ENCODE measurements at places on chromosomes 4 and X.

GRCh38 chrX:42079968-42080367, 156.6 kb upstream of the CASK start:
- no peak for DNase-seq

- DNase-seq, result no peak
Measured at GRCh38 chrX:12058087-12058486, 80.2 kb upstream of the FRMPD4 start.

GRCh38 chr4:109943745-109944144, 31.1 kb downstream of the EGF start:
- DNase-seq, result no peak

DNA sequence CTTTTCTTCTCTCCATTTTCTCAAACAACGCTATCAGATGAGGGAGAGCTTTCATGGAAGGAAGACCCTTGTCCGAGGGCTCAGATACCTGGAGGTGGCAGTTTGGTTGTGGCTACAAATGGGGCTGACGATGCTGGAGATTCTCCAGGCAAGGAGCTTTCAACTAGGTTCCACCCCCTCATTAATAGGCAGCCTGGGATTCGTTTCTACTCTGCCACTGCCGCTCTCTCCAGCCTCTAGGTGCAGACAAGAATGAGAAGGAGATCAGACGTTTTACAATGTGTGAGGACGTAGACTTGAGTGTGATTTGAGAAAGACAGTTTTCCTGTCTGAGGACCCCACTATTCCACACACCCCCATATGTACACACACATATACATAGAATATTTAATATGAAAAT, 53.1 kb downstream of the ETNPPL start:
- no peak for DNase-seq

- no peak for DNase-seq
Measured at GRCh38 chr4:150150629-150151062, 72.4 kb downstream of the DCLK2 start.

GRCh38 chr4:88382621-88383020, 4.0 kb downstream of the HERC6 start:
- no peak for DNase-seq

GRCh38 chr4:8038719-8039251, 99.1 kb upstream of the AFAP1 start:
- DNase-seq, result no peak

- DNase-seq, result no peak
Measured at GRCh38 chr4:62676962-62677361, 1476.8 kb downstream of the ADGRL3 start.

DNA sequence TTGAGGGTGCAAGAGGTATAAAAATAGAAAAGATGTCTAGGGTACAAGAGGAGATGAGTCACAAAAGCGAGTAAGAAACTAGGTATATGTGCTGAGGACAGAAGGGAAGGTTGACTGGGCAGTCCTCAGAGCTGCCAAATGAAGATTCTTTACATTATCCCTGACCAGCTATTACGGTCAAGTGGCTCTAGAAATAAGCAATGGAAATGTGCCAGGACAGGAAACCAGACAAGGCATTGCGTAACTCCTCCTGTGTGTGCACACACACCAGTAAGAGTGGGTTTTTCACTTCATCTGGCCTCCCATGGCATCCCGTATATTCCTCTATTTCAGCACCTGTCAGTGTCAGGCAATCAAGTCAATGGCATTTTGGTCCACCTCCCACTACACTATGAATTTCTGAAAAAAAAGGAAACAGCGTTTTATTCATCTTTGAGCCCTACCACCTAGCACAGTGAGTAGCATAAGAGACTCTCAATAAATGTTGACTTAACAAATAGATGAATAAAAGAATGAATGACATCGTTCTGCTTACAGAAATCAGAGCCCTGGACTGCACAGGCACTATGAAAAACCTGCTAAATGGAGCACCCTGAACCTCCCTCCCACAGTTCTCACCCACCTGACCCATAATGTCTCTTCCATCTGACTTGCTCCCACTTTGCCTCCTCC, 62.6 kb upstream of the KLF3 start:
- DNase-seq, result no peak

GRCh38 chrX:54891573-54891972, 29.1 kb upstream of the TRO start:
- DNase-seq, result peak; percentile 0

- DNase-seq, result no peak
Measured at GRCh38 chr4:38160487-38161207, 200.4 kb downstream of the PTTG2 start.

GRCh38 chr4:3464349-3464905, 1.3 kb downstream of the DOK7 start:
- no peak for DNase-seq

DNA sequence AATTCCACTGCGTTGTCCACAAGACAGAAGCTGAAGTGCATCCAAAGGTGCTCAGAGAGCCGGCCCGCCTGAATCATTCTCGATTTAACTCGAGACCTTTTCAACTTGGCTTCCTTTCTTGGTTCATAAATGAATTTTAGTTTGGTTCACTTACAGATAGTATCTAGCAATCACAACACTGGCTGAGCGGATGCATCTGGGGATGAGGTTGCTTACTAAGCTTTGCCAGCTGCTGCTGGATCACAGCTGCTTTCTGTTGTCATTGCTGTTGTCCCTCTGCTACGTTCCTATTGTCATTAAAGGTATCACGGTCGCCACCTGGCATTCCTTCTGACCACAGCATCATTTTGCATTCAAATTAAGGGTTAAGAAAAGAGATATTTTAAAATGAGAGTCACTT, 115.5 kb downstream of the NFKB1 start:
- peak; percentile 14 for DNase-seq

DNA sequence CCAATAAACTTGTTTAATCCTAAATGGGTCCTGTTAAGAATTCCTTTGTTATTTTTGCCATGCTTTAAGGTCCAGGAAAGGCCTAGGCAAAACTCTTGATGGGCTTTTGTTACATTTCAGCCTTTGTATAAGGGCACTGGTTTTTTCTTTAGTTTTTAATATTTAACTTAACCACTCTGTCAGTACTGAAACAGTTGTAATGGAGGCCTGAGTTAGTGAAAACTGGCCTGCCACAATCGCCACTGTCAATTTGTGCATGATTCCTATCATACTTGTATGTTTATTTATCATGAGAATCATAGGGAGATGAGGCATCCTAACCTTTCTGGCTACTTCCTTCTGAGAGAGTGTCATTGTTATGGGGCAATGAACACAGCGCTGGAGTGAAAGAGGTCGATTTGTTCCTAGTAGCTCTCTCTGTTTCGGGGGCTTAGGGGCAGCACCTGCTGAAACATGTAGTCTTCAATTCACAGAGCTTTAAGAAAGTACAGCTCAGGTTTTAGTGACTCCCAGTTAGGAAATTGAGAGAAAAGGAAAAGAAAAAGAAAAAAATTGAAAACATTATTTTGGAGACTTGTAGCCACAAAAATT, 393.8 kb upstream of the FSTL5 start:
- no peak for DNase-seq

- no peak for DNase-seq
Measured at GRCh38 chrX:18220786-18221185, at the start of gene BEND2. BEND2 (minus strand) TSS chrX:18220886; CDS start chrX:18220750, 136 bp downstream.

DNA sequence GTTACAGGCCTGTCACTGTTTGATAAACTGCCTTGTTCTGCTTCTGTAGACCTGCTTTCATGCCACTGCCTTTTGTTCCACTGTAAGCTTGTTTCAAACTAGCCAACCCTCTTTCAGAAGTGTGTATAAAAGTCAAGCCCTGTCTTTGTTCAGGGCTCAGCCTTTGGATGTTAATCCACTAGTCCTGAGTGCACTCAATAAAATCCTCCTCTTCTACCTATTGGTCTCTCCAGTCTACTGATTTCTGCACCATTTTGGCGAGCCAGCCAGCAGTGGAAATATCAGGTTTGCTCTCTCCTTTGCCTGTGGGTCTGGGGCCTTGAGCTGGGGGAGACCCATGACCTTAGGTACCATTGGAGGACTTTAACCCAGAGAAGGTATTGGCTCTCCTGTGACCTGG, 901.6 kb upstream of the NDST4 start:
- DNase-seq, result no peak

DNA sequence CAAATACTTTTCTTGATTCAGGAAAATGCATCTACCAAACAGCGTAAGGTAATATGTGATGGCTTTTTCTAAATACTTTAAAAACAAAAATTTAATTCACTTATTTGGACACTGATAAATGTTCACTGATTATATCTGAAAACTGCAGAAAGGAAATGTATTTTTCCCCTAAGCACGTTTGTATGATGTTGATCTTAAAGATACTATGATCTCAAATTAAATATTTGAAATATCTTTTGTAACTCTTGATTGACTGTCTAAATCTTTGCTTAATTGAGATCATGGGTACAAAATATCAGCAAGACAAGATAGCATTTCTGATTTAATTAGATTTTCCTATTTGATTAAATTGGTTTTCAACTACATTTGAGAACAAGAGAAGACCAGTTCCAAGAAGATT, 281.0 kb upstream of the UGT8 start:
- DNase-seq, result no peak

GRCh38 chr4:143643399-143643798, 57.1 kb downstream of the FREM3 start:
- no peak for DNase-seq

GRCh38 chrX:154012336-154012991, 7.2 kb downstream of the IRAK1 start:
- DNase-seq, result no peak

GRCh38 chr4:125547836-125548235, 233.1 kb downstream of the FAT4 start:
- DNase-seq, result no peak

- no peak for DNase-seq
Measured at GRCh38 chr4:37995981-37996775, 36.0 kb downstream of the PTTG2 start.

DNA sequence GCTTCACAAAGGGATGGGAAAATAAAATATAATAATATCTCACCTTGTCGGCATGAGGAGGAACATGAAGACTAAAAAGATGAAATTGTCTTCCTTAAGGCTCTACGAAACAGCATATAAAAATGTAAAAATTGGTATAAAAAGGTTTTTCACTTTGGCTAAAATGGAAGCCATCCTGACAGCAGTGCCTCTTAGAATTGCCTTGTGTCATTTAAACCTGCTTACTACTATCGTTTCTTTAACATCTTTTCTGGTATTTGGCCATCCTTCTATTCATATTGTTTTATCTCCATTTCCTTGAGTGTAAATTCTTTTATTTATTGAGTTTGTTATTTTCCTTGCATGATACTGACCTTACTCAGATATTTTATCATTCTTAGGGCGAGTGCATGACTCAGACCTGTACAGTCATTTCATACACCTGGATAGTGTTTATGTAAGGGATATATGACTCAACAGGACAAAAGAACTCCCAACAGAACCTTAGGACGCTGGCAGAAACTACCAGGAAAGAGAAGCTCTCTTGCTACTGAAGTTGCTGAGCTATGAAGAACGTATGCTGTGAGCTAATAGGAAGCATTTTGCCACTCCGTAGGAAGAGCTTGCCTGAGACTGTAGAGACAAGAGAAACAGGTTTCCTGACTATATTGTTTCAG, 5.8 kb upstream of the CDKN2AIP start:
- DNase-seq, result no peak

Data from muscle of arm (tissue), 14 donors.